ENCODE measurements at places on chromosomes 2 and 18. TPM values are rescaled to one million over a fixed set of nuclear protein-coding genes. Genes with fewer than 3 reads are reported as not detected.
A peak's percentile ranks its signal among the peaks of the same experiment; 100 is the strongest.

The TMEM37 gene
- total RNA-seq = 21.7 TPM

GRCh38 chr2:206082298-206082843, 3.6 kb downstream of the INO80D start:
- H3K36me3 ChIP-seq = no peaks in the 10 kb centered on the region
- peaks cover 18% of the 10 kb centered on the region for H3K4me1 ChIP-seq
- H3K27ac ChIP-seq = no peak overlapping the region
- H3K27me3 ChIP-seq = no peaks in the 10 kb centered on the region
- no peak overlapping the region for H3K4me3 ChIP-seq

GRCh38 chr2:189437926-189438325, 3.3 kb upstream of the WDR75 start:
- DNase-seq = no peak
- H3K27ac ChIP-seq = no peak overlapping the region
- peaks cover 15% of the 10 kb centered on the region for H3K4me1 ChIP-seq
- H3K4me3 ChIP-seq = no peak overlapping the region

The SF3B1 gene
- 230 TPM for total RNA-seq

GRCh38 chr18:37394610-37394965, 171.0 kb downstream of the CELF4 start:
- H3K27me3 ChIP-seq = no peaks in the 10 kb centered on the region
- H3K27ac ChIP-seq = peak overlapping the region; percentile 36
- no peak for DNase-seq

GRCh38 chr2:71932037-71932779, 215.5 kb downstream of the CYP26B1 start:
- DNase-seq = no peak
- no peaks in the 10 kb centered on the region for H3K36me3 ChIP-seq
- H3K4me1 ChIP-seq = peaks cover 7% of the 10 kb centered on the region
- no peaks in the 10 kb centered on the region for H3K27me3 ChIP-seq
- H3K4me3 ChIP-seq = no peak overlapping the region

DNA sequence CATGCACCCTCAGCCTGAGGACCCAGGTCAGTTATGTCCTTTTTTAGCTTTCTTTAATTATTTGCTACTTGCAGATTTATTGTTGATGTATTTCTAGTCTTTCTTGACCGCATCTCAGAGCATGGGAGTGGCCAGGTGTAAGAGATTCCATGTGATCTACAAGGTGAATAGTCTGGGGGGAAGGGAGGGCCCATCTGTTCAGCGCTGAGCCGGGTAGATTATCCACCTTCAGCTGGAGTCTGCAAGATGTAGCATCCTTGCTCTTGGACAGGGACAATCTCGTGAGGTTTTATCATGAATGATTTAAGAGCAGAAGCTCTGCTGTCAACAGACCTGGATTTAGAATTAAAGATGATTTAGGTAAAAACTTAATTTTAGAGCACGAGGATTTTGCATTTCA, 12.0 kb upstream of the DGKD start:
- H3K27me3 ChIP-seq = no peaks in the 10 kb centered on the region
- no peak overlapping the region for H3K4me3 ChIP-seq
- H3K27ac ChIP-seq = no peak overlapping the region

DNA sequence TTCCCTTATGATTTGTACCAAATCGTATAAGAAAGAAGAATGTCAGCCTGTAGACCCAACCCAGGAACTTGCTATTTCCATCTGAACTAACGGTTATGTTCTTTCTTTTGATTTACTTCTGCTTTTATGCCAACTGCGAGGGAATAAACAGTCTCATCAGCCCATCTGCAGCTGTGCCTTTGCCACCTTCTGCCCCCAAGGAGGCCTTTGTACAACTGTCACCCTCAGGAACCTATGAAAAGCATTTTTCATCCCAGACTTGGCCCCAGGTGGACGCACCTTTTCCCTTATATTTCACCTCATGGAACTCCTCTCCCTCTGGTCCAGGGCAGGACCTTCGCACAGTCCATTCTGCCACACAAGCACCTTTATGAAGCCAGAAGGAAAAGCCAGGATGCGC, 109.8 kb downstream of the AOX1 start:
- no peaks in the 10 kb centered on the region for H3K36me3 ChIP-seq
- no peaks in the 10 kb centered on the region for H3K27me3 ChIP-seq
- no peak overlapping the region for H3K27ac ChIP-seq
- no peaks in the 10 kb centered on the region for H3K4me1 ChIP-seq

DNA sequence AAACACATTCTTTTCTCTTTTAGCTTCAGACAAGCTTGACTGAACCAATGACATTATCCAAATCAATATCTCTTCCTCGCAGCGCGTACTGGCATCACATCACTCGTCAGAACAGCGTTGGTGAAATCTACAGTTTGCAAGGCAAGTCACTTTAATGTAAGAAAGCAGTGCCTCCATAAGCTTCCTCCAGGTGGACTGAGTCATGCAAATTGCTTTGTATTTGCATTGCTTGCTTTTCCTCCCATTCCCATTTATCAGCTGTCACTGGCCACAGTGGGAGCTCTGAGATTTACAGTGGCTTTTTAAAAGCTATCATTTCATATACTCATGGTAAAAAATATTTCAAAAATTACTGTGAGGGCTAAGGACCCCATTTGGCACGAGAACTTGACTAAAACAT, 189.9 kb downstream of the CD226 start:
- H3K4me1 ChIP-seq = no peaks in the 10 kb centered on the region
- no peak overlapping the region for H3K27ac ChIP-seq
- no peaks in the 10 kb centered on the region for H3K36me3 ChIP-seq
- no peaks in the 10 kb centered on the region for H3K27me3 ChIP-seq

DNA sequence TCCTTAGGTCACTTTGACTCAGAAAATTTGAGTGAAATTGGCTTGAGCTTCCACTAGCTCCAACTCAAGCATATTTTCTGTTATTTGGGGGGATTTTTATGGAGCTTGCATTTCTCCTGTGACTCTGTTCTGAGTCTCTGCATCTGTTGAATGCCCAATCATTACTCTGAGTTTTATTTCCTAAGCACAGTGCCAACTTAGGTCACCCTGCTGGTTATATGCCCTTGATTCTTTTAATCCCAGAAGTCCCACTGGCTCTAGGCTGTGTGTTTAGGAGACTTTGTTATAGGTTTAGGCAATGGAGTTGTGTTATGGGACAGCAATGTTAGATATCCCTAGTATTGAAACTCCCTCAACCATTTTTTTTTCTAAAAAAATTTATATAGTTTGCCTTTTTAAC, 198.2 kb upstream of the DTNA start:
- H3K4me3 ChIP-seq = no peak overlapping the region
- no peak overlapping the region for H3K27ac ChIP-seq
- H3K4me1 ChIP-seq = no peaks in the 10 kb centered on the region
- DNase-seq = no peak
- no peaks in the 10 kb centered on the region for H3K27me3 ChIP-seq
- H3K36me3 ChIP-seq = no peaks in the 10 kb centered on the region

GRCh38 chr18:78836838-78837237, 142.8 kb upstream of the SALL3 start:
- no peaks in the 10 kb centered on the region for H3K4me1 ChIP-seq
- no peak for DNase-seq
- H3K4me3 ChIP-seq = no peak overlapping the region
- H3K36me3 ChIP-seq = no peaks in the 10 kb centered on the region
- peaks cover 5% of the 10 kb centered on the region for H3K27me3 ChIP-seq
- no peak overlapping the region for H3K27ac ChIP-seq

Measured in lower lobe of right lung (tissue), 2 donors.